Upper lobe of right lung (tissue), 1 donor: ENCODE measurements at places on chromosomes 7 and 10. TPM values are rescaled to one million over a fixed set of nuclear protein-coding genes. Genes with fewer than 3 reads are reported as not detected.
A peak's percentile ranks its signal among the peaks of the same experiment; 100 is the strongest.

Gene BAIAP2L1
- total RNA-seq: 22.9 TPM

Gene HOXA7
- 2.9 TPM for total RNA-seq

Gene PLA2G12B
- 1.2 TPM for total RNA-seq

DNA sequence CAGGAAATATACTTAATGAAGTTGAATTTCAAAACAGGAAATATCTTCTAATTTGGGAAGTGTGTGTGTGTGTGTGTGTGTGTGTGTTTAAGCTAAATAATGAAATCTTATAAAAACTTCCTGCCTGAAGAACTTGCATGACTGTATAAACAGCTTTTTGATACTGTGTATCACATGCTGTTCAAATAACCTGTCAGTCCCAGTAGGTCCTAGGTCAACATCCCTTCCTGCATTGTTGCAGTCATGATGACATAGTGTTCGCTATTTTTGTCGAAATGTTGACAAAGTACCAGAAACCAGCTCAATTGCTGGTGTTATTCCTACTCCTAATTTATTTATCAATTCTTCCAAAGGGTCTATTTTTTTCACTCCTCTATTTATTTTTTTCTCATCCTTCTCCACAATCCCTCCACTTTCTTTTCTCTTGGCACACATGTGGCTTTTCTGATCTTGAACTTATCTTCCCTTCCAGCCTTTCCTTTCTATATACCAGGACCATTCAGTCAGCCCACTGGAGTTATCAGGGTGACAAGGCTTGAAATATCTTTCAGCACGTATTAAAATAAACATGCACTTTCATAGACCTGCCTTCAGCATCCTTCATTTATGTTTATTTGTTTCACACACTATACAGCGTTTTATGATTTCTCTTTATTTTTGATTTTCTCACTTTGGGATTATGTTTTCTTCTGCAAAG, 115.8 kb downstream of the PLXDC2 start:
- H3K4me1 ChIP-seq: peaks cover 33% of the 10 kb centered on the region
- no peaks in the 10 kb centered on the region for H3K27me3 ChIP-seq
- no peak overlapping the region for H3K4me3 ChIP-seq
- DNase-seq: no peak

DNA sequence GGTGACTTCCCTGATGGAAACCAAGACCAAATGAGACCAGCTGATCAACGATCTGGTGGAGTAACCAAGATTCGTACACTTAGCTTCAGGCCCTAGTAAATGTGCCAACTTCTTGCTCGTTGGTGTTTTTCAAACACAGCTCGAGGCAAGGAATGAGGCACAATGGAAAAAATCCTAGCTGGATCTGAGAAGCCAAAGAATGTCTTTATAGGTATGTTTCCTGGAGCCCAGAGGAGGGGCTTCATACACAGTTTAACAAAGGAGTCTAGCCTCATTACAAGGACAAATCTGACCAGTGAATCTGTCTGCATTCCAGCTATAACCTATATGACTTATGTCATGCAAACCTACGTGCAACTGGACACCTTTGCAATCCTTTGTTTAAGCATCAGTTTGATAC, 3.7 kb downstream of the COL17A1 start:
- no peak overlapping the region for H3K27ac ChIP-seq
- H3K36me3 ChIP-seq: no peaks in the 10 kb centered on the region
- H3K4me3 ChIP-seq: no peak overlapping the region
- no peaks in the 10 kb centered on the region for H3K27me3 ChIP-seq
- H3K4me1 ChIP-seq: peaks cover 3% of the 10 kb centered on the region
- no peak for DNase-seq

- DNase-seq: no peak
- H3K27ac ChIP-seq: no peak overlapping the region
- H3K36me3 ChIP-seq: peaks cover 13% of the 10 kb centered on the region
- H3K4me3 ChIP-seq: no peak overlapping the region
- no peaks in the 10 kb centered on the region for H3K4me1 ChIP-seq
These were observed 25.7 kb downstream of the COG5 start for GRCh38 chr7:107538001-107538400.

GRCh38 chr7:30549931-30550493, 44.7 kb upstream of the GARS1 start:
- no peak for DNase-seq
- peaks cover 19% of the 10 kb centered on the region for H3K4me1 ChIP-seq
- peaks cover 4% of the 10 kb centered on the region for H3K36me3 ChIP-seq
- peak overlapping the region; percentile 40 for H3K27ac ChIP-seq
- H3K27me3 ChIP-seq: no peaks in the 10 kb centered on the region
- no peak overlapping the region for H3K4me3 ChIP-seq

DNA sequence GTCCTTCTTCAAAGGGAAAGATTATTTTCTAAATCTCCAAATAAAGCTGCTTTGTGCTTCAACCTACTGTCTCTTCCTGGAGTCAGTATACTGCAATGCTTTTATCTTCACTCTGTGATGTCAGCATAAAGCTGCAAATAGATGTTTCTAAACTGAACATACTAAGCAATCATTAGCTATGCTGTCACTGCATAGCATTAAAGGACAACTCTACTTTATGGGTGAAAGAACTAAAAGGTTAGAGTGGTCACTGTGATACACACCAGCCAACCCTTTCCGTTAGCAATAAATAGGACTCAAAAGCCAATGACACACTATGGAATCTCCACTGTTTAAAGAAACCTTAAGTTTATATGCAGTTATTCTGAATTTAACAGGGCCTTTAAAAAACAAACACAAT, 1.8 kb downstream of the CCDC186 start:
- no peak for DNase-seq
- no peak overlapping the region for H3K27ac ChIP-seq
- H3K4me3 ChIP-seq: peak overlapping the region; percentile 84

DNA sequence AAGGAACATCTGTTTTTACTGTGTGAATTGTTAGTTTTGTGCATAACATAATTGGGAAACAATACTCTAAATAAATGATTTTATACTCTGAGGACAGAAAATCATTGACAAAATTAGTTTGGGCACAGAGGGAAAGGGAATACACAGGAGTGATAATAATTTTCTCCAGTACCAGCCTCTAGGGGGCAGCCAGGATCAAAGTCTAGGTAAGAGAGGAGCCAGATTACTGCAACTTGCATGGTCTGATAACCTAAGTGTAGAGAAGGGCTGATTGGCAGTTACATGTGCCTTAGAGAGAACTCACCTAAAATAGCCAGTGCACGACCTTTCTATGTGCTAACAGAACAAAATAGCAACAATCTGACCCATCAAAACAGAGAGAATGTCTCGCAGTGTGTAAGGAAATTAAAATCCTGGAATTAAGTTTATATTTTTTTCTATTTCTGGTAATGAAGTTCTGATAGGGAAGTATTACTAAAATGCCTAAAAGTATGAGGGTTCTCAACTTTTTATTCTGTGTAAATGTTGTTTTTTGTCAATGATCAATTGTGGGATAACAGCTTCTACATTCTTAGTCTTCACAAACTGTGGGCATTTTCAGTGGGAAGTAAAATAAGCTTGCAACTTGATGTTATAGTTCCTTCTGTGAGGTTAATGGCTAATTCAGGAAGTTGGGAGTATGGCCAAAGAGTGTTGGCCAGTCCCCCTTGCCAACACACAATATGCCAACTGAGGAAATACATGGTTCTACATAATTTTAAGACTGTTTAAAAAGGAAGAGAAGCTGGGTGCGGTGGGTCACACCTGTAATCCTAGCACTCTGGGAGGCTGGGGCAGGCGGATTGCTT, 66.4 kb downstream of the EXOC6 start:
- no peak for DNase-seq
- no peaks in the 10 kb centered on the region for H3K4me1 ChIP-seq
- H3K36me3 ChIP-seq: peaks cover 17% of the 10 kb centered on the region
- H3K4me3 ChIP-seq: no peak overlapping the region

GRCh38 chr7:99461221-99461620, 4.7 kb downstream of the ATP5MF start:
- DNase-seq: no peak
- H3K4me1 ChIP-seq: peaks cover 19% of the 10 kb centered on the region
- H3K27me3 ChIP-seq: no peaks in the 10 kb centered on the region
- H3K36me3 ChIP-seq: peaks cover 52% of the 10 kb centered on the region
